Foreskin fibroblast (primary cell): ENCODE measurements at places on chromosomes 11 and 22.

DNA sequence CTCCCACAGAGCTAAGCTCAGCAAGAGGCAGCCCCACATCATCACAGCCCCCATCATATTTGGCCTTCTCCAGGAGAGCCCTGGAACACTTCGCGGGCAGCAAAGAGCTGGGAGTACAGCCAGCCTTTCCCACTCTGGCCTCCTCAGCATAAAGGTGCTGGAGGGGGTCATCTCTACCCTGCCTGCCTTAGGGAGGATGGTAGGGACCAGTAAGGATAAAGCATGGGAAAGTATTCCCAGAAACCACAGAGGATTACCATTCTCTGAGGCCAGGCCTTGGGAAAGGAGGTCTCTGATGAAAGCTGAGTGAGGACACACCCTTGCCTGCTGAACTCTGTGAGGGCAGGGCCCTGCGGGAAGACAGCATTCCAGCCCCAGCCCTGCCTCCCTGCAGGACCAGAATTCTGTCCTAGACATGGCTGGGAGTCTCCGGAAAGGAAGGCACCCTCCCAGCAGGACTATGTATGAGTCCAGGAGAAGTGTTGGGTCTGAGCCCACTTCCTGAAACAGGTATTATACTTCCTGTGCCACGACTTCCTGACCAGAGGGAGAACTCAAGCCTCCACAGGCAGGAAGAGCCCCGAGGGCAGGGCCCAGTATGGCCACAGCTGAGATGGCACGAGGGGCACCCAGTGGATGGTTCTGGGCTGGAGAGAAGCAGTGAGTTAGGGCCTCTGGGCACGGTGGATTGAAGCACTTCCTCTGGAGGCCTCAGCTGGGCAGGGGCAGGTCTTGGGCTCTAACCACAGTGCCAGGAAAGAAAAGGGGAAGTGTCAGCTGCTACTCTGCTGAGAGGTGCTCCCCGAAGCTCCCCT, 12.9 kb upstream of the CASTOR1 start:
- peak; percentile 70 for DNase-seq

DNA sequence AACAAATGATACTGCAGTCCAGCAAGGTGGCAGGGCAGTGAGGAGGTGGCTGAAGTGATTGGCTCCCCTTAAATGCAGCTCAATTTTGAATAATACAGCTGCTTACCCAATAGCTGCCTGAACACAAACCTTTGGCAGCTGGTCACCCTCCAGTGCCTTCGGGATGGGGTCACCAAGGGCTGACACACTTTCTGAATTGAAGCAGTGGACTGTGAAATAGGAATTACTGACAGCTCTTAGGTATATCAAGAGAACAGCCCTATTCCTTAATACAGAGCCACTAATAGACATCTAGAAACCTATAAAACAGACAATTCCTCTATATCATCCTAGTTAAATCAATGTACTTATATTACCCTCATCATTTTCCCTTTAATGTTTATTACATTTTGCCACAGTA, 474.2 kb upstream of the KIRREL3 start:
- DNase-seq, result no peak

DNA sequence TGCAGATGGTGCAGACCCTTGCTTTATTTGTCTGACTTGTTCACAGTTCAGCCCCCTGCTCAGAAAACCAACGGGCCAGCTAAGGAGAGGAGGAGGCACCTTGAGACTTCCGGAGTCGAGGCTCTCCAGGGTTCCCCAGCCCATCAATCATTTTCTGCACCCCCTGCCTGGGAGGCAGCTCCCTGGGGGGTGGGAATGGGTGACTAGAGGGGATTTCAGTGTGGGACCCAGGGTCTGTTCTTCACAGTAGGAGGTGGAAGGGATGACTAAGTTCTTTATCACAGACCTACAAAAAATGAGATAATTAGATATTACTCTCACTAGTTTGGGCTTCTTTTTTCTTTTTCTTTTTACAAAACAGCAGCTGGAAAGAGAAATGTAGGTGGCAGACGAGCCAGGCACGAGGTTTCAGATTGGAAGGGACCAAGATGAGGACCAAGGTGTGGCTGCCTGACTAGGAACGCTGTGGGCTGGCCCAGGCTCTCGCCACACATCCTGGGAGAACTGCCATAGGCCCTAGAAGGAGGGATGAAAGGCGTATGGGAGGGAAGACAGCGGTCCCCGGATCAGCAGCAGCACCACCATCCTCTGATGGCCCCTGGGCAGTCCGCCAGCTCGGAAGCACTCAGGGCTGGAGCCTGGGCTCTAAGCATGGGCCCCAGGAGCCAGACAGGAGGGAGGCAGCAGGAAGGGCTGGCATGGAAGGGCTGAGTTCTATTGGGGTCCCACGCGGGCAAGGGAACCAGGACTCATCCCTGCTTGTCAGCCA, 14.2 kb downstream of the TXN2 start:
- no peak for DNase-seq

DNA sequence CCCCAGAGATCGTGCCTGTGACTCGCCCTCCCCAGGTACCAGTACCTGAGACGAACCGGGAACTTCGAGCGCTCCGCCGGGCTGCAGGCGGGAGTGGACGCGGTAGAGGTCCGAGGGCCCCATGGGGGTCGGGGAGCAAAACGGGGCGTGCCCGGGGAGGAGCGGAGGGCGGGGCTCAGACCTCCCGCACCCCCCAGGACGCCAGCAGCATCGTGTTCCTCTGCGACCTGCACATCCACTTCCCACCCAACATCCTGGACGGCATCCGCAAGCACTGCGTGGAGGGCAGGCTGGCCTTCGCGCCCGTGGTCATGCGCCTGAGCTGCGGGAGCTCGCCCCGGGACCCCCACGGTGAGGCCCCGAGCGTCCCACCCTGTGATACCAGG, 10.8 kb downstream of the B4GALNT4 start:
- DNase-seq, result no peak

GRCh38 chr11:66363187-66363601, 8.4 kb downstream of the SLC29A2 start:
- DNase-seq, result no peak

GRCh38 chr22:30212996-30213441, 33.5 kb downstream of the LIF start:
- no peak for DNase-seq

DNA sequence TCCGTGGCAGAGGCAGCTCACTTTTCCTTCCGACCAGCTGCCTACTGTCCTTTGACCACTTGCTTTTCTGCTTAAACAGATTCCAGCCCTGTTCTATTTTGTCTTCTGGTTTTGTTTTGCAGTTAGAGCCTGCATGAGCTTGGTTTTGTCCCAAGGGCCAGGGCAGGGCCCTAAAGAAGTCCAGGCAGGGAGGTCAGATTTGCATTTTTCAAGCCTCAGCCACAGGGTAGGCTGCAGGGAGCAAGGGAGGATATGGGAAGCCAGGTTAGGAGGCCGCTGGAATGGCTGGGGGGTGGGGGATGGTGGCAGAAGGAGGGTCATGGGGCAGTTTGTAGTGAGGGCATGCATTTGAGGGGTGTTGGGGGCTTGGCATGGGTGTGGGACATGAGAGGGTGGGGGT, 23.1 kb downstream of the FADD start:
- DNase-seq, result no peak

GRCh38 chr11:43135966-43136534, 175.7 kb upstream of the API5 start:
- DNase-seq, result no peak
